ENCODE measurements at places on chromosomes 3 and 15. TPM values are rescaled to one million over a fixed set of nuclear protein-coding genes. Genes with fewer than 3 reads are reported as not detected.

GRCh38 chr3:76585794-76586392, 454.0 kb upstream of the ROBO2 start:
- no peak overlapping the region for H3K27ac ChIP-seq
- no peaks in the 10 kb centered on the region for H3K27me3 ChIP-seq
- H3K36me3 ChIP-seq, result peaks cover 4% of the 10 kb centered on the region
- H3K4me1 ChIP-seq, result 0 out of 2 replicates have a peak, but pooled peaks cover 2% of the 10 kb centered on the region
- no peak for DNase-seq

DNA sequence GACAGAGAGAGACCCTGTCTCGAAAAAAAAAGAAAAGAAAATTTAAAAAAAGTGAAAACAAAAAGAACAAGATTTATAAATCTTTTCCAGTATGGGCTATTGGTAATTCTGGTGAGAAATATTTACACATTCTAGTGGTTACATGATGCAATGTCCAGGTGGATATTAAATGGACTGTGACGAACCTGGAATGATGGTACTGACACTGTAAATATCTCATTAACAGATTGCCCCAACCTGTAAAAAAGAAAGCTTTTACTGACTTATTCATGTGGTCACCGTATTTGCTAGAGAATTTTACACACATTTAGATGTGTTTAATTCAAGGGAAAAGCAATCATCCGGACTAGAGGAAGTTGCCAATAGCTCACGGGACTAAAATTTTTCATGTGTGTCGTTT, 162.1 kb upstream of the LRIG1 start:
- DNase-seq, result no peak
- no peaks in the 10 kb centered on the region for H3K36me3 ChIP-seq
- H3K27ac ChIP-seq, result no peak overlapping the region
- H3K27me3 ChIP-seq, result no peaks in the 10 kb centered on the region
- H3K4me1 ChIP-seq, result no peaks in the 10 kb centered on the region

DNA sequence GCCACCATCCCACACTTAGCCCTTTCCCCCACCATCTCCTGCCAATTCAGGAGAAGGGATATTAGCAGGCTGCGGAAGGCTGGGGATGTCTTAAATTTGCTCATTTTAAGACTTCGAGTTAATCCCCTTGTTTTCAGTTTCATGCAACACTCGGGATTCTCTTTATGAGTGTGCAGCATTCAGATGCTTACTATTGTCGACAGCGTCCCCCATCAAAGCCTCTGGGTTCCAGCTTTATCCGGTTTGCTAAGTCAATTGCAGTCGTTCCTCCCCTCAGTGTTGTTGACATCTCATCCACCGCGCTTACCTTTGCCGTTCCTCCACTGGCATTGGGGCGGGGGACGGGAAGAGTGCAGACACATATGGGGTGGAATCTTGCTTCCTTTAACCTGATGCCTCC, 220.2 kb downstream of the VPS13C start:
- no peak overlapping the region for H3K4me3 ChIP-seq
- peaks cover 6% of the 10 kb centered on the region for H3K4me1 ChIP-seq
- H3K27ac ChIP-seq, result no peak overlapping the region

- peak; percentile 63 for DNase-seq
- peaks cover 9% of the 10 kb centered on the region for H3K4me1 ChIP-seq
- H3K36me3 ChIP-seq, result 0 out of 2 replicates have a peak, but pooled peaks cover 3% of the 10 kb centered on the region
- peak overlapping the region; percentile 46 for H3K4me3 ChIP-seq
Observed at GRCh38 chr15:59492389-59493377, 54.7 kb downstream of the FAM81A start.

DNA sequence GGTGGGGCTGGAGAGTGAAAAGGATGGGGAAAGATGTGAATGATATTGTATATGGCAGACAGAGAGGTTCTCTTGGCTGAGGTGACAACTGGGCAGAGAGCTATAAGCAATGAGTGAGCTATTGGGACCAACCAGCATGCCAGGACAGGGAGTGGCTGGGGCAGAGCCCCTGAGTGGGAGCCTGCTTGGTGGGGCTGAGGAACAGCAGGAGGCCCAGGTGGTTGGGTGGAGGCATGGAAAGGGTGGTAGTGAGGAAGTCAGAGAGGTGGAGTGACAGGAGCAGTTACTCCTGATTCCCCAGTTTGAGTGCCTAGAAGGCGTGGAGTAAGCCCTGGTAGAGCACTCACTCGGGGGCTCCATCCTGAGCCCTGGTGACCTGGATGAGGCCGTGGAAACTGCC, 15.5 kb upstream of the TNFAIP8L3 start:
- H3K27me3 ChIP-seq, result no peaks in the 10 kb centered on the region
- DNase-seq, result no peak
- no peak overlapping the region for H3K4me3 ChIP-seq
- peaks cover 21% of the 10 kb centered on the region for H3K4me1 ChIP-seq

DNA sequence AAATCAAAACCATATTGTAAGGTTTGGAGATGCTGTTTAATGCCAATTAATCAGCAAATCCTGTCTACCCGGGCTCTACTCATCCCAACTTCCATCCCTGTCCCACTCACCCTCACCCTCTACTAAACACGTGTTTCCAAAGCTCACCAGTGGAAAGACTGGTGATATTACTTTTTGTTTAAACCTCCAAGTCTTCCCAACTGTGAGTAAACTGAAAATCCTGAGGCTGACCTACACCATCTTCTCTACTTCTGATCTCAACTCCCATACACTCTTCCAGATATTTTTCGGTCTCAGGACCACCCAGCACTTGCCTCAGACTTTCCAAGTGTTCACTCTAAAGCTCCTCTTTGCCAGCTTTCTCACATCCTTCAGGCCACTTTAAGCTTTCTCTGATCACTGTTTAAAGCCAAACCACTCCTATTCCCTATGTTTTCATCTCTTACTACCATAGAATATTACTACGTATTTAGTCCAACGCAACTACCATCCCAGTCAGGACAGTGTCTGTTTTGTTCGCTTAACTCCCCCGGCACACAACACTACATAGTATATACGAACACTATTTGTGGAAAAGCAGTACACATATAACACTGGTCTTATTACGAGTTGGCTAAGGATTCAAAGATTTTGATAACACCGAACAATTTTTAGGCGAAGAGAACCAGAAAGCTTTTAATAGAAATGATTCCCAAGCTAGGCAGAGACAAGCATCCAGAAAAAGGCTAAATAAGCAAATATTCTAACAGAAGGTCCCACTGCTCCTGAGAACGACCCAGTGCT, 684 bp downstream of the RPL4 start:
- H3K36me3 ChIP-seq, result peaks cover 57% of the 10 kb centered on the region
- H3K27me3 ChIP-seq, result no peaks in the 10 kb centered on the region
- no peak for DNase-seq
- H3K4me3 ChIP-seq, result peak overlapping the region; percentile 100

DNA sequence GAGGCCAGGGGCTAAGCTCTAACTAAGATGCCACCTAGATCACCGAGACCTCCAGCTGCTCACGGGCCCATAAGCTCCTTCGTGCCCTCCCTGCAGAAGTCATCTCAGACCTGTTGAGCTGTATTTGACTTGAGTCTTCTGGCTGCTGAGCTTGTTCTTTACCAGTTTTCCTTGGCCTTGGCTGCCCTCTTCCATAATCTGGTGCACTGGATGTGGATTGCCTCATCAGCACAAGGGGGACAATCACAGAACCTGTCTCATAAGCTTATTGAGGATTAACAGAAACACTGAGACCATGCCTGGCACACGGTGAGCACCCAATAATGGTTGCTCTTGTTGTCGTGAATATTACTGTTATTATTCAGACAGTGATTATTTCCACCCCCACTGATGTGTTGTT, 101.1 kb downstream of the EPHB1 start:
- peaks cover 82% of the 10 kb centered on the region for H3K27me3 ChIP-seq
- DNase-seq, result no peak
- H3K4me3 ChIP-seq, result no peak overlapping the region
- H3K27ac ChIP-seq, result no peak overlapping the region
- peaks cover 21% of the 10 kb centered on the region for H3K4me1 ChIP-seq
- no peaks in the 10 kb centered on the region for H3K36me3 ChIP-seq

DNA sequence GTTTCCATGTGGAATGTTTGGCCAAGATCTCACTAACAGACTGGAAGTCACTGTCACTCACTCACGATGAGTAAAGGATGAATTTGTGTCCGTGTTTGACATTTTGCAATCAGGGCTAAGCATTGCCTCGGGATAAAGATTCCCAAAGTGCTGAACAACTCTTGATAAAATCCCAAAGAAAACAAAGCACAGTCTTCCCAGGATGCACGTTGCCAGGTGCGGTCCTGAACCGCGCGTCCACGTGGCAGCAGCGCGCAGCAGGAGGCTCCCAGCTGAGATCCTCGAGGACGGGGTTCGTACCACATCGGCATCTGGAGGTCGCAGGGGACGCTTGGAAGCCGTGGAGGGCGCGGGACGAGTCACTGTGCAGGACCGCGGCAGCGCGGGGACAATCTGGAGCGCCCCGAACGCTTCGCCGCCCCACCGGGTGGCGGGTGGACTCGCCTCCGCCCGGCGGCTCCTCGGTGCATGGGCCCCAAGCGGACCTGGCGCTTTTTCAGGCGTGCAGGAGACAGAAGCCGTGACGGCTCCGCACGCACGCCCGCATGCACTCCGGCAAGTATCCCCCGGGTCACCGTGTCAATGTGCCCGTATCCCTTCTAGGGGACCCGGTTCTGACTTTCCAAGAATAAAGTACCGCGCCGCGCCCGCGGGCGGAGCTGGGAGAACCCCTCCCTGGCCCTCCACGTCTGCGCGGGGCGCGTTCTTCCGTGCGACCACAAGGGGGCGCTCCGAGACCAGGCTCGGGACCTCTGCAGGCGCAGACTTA, 17.7 kb downstream of the CPN2 start:
- DNase-seq, result peak; percentile 95
- H3K4me3 ChIP-seq, result peak overlapping the region; percentile 69
- H3K4me1 ChIP-seq, result peaks cover 38% of the 10 kb centered on the region
- H3K27me3 ChIP-seq, result peaks cover 34% of the 10 kb centered on the region

- H3K4me1 ChIP-seq, result peaks cover 85% of the 10 kb centered on the region
- no peak overlapping the region for H3K4me3 ChIP-seq
- H3K27me3 ChIP-seq, result peaks cover 8% of the 10 kb centered on the region
- DNase-seq, result no peak
Observed at GRCh38 chr3:129599073-129599472, 7.4 kb downstream of the PLXND1 start.

GRCh38 chr3:72004749-72005292, 219.9 kb upstream of the PROK2 start:
- H3K27ac ChIP-seq, result peak overlapping the region; percentile 95
- H3K4me1 ChIP-seq, result peaks cover 46% of the 10 kb centered on the region
- DNase-seq, result no peak
- peaks cover 7% of the 10 kb centered on the region for H3K27me3 ChIP-seq

Gene TEX55
- total RNA-seq, result not detected

Gene CHDH
- 10.6 TPM for total RNA-seq

Gene GNB4
- total RNA-seq, result 36.7 TPM

Gene WNT7A
- total RNA-seq, result 0.07 TPM
